ENCODE measurements at places on chromosomes 16 and 17. TPM values are rescaled to one million over a fixed set of nuclear protein-coding genes. Genes with fewer than 3 reads are reported as not detected.
A peak's percentile ranks its signal among the peaks of the same experiment; 100 is the strongest.

Gene RASD1
- total RNA-seq: 17.6 TPM

Gene PPP1R1B
- 38.4 TPM for total RNA-seq

DNA sequence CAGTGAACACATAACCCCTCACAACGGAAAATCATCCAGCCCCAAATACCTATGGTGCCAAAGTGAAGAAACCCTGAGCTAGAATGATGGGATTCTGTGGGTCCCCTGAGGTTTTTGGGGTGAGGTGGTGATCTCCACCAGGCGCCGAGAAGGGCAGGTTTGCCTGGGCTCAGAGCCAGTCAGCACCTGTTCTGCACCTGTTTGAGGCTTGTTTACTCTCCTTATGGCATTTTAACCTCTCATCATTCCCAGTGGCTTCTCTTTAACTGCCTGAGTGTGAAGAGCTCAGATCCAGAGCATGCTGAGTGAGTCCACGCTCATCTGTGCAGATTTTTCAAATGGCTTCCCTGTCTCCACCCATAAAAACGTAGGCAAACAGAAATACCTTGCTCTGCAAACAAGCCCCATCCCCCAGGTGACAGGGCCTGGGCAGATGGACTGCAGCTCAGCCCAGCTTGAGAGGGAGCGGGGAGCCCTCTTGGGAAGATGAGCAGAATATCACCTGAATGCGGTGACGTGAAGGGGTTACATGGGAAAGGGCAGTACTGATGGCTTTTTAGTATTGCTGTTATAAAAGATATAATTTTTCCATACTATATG lies 40.1 kb upstream of the CLEC19A start:
- H3K4me1 ChIP-seq: peaks cover 5% of the 10 kb centered on the region
- H3K36me3 ChIP-seq: no peaks in the 10 kb centered on the region
- DNase-seq: no peak
- no peaks in the 10 kb centered on the region for H3K27me3 ChIP-seq
- no peak overlapping the region for H3K27ac ChIP-seq

DNA sequence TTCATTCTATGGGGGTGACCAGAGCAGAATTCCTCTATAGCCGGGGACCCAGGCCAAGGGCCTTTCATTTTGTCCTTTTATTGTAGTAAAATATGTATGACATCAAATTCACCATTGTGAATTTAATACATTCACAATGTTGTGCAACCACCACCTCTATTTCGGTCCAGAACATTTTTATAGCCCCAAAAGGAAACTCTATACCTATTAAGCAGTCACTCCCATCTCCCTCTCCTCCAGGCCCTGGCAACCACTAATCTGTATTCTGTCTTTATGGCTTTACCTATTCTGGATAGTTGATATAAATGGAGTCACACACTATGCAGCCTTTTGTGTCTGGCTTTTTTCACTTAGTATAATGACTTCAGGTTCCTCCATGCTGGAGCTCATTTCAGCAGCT lies 9.7 kb upstream of the TNS4 start:
- no peaks in the 10 kb centered on the region for H3K36me3 ChIP-seq
- no peak for DNase-seq
- H3K27ac ChIP-seq: no peak overlapping the region
- H3K4me1 ChIP-seq: peaks cover 5% of the 10 kb centered on the region
- no peak overlapping the region for H3K4me3 ChIP-seq
- H3K27me3 ChIP-seq: no peaks in the 10 kb centered on the region

DNA sequence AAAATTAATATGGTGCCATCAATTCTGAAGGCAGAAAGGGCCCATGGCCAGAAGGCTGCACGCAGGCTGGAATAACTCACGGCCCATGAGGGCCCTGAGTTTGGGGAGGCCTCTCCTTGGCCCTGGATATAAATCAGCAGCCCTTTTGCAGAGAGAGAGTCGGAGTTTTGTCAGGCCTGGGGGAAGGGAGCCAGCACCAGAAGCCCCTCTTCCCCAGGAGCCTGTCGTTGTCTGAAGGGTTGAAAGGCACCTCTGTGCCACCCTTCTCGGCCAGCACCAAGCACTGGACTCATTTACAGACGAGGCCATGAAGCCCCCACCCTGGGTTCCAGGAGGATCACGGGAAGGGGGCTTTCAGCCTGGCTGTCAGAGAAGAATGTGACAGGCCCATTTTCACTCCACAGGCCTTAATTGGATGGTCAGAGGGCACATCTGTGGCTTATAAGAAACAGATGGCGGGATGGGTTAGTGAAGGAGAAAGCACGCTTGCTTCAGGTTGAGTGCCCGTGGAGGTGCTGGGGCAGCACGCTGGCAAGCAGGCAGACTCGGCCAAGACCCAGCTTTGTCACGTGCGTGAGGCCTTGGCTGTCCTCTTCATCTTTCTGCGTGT lies 140.6 kb downstream of the CLEC16A start:
- H3K27ac ChIP-seq: no peak overlapping the region
- peaks cover 9% of the 10 kb centered on the region for H3K4me1 ChIP-seq
- no peak for DNase-seq
- H3K4me3 ChIP-seq: no peak overlapping the region
- no peaks in the 10 kb centered on the region for H3K36me3 ChIP-seq
- no peaks in the 10 kb centered on the region for H3K27me3 ChIP-seq

Gene STX1B
- total RNA-seq: 0.33 TPM

DNA sequence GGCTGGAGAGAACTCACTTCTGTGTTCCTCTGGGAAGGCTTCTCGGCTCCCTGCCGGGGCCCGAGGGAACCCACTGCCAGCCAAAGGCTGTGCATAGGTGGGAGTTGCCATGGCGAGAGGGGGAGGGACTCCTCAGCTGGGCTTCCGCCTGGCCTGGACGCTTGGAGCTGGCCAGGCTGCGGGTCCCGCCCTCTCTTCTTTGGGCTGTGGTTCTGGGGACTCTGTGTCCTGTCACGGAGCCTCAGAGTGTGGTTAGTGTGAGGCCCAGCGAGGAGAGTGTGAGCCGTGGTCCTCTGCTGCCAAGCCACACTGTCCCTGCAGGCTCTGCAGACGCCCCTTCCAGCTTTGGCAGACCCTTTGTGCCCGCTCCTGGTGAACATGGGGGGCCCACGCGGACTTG lies 123.1 kb downstream of the OR1D5 start:
- no peaks in the 10 kb centered on the region for H3K4me1 ChIP-seq
- no peaks in the 10 kb centered on the region for H3K27me3 ChIP-seq
- no peak for DNase-seq
- H3K4me3 ChIP-seq: no peak overlapping the region
- H3K36me3 ChIP-seq: no peaks in the 10 kb centered on the region
- peak overlapping the region; percentile 16 for H3K27ac ChIP-seq

- no peaks in the 10 kb centered on the region for H3K36me3 ChIP-seq
- no peaks in the 10 kb centered on the region for H3K27me3 ChIP-seq
- H3K4me1 ChIP-seq: no peaks in the 10 kb centered on the region
- no peak for DNase-seq
- H3K4me3 ChIP-seq: no peak overlapping the region
- no peak overlapping the region for H3K27ac ChIP-seq
Observed at GRCh38 chr16:24580665-24581064, 41.3 kb downstream of the RBBP6 start.

DNA sequence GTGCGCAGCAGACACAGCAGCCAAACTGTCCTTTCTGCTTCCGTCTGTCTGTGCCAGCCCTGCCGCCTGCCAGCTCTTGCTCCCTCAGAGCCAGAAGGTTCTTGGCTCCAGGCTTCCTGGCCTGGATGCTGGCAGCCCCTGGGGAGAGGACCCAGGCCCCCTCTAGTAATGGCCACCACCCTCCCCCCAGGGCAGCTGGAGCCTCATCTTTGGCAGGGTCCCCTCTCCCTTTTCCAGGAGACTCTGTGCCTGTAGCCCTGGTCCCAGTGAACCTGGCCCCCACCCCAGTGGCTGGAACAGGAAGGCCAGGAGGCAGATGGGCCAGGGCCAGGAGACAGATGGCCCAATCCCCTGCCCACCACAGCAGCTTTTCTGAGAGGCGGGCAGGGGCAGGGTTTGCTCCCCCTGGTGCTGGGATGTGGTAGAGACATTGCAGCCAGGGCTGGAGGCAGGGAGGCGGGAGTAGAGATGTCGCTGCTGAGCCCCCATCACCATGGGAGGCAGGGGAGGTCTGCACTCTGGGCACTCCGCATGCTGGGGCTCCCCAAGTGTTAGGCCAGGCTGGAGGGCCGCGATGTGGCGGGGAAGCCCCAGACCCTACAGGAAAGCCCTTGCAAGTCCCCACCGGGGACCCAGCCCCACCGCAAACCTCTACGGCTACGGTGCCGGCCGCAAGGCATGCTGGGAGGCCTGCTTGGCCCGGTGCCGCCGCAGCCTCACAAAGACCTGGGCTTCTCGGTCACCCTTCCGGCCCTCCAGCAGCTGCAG lies 16.7 kb downstream of the UNC13D start:
- H3K4me1 ChIP-seq: peaks cover 28% of the 10 kb centered on the region
- H3K27me3 ChIP-seq: no peaks in the 10 kb centered on the region
